ENCODE measurements at places on chromosomes 13 and 19.
A peak's percentile ranks its signal among the peaks of the same experiment; 100 is the strongest.

- no peak for DNase-seq
Observed at GRCh38 chr19:29337029-29337428, 124.1 kb upstream of the UQCRFS1 start.

DNA sequence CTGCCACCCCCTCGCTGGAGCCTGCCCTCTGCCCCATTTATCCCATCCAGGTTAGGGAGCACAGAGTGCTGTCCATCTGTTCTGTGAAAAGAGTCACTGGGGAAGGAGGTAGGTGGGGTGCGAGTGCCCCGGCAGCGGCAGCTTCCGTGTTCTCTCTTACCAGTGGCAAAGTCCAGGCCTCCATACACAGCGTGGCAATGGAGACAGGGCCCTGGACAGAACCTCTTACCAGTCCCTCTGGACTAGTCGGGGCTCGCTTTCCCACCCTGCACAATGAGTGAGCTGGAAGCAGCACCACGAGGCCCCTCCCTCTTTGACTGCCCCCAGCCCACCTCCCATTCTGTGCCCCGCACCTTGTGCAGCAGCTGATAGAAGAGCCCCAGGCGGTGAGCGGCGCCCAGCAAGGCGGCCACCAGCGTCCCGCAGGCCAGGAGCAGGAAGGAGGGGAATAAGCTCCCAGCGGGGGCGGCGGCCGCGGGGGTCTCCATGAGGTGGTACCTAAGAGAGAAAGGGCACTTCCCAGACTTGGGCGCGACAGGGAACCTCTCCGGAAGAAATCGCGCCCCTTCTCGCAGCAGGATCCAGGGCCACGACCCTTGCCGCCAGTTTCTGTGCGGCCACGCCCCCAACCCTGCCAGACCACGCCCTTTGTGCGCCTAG, 17.5 kb downstream of the SYDE1 start:
- DNase-seq, result peak; percentile 10

DNA sequence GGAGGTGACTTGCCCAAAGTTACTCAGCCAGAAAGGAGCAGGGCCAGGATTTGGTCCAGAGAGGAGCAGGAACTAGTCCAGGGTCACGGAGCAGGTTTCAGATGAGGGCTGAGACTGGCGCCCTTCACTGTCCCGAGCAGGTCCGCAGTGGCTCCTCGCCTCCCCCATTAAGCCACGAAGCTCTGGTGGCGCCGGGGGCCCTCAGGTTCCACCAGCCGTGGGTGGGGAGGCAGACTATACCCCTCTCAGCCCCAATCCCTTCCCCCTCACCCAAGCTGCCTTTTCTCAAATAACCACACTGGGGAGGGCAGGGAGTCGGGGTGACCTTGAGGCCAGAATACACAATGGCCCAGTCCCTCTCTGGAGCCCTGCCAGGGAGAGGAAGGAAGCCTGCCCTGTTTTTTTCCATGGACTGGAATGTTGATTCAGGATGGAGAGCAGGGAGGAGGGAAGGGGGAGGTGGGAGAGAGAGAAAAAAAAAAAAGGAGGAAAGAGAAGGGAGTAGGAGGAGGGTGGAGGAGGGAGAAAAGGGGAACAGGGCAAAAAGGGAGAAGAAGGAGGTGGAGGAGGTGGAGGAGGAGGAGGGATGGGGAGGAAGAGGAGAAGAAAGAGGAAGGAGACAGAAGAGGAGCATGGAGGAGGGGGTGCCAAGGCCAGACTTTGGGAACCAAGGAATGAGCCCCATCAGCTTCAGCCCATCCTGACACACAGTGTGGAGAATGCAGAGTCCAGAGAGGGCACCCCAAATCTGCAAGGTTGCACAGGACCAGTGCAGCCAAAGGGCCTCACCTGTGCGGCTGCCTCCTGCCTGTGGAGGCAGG, 19.7 kb downstream of the CEACAM16 start:
- DNase-seq, result no peak

DNA sequence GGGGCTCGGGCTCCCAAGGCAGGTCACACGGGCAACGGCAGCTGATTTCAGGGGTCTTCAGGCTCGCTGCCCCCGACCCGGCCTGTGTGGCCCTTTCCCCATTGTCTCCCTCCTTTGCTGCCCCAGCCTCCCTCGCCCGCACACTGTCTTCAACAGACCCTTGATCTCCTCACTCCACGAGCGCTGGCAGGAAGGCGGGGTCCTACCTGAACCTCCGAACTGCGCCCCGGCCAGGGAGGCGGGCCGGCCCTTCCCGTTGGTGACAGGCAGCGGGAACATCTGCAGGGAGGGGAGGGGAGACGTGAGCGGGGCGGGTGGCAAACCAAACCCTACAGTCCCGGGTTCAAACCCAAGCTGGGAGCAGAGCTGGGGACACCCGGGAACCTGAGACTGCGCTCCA, 6.3 kb downstream of the TCF3 start:
- DNase-seq, result no peak

DNA sequence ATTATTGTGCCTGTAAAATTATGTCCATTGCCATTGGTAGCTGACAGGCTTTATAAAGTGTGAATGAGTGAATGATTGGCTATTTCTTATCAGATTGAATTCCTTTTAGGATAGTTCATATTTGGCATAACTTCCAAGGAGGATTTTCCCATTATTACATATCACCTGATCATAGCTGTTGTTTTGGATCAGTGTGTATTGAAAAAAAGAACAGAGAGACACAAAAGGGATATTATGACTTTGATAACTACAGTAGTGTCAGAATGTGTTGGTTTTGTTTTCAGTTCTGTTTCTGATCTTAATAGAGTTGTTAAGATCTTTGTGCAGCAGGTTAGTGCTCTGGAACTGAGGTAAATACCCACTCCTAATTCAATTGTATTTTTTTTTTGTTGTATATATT, 103.8 kb downstream of the LRCH1 start:
- DNase-seq, result no peak

DNA sequence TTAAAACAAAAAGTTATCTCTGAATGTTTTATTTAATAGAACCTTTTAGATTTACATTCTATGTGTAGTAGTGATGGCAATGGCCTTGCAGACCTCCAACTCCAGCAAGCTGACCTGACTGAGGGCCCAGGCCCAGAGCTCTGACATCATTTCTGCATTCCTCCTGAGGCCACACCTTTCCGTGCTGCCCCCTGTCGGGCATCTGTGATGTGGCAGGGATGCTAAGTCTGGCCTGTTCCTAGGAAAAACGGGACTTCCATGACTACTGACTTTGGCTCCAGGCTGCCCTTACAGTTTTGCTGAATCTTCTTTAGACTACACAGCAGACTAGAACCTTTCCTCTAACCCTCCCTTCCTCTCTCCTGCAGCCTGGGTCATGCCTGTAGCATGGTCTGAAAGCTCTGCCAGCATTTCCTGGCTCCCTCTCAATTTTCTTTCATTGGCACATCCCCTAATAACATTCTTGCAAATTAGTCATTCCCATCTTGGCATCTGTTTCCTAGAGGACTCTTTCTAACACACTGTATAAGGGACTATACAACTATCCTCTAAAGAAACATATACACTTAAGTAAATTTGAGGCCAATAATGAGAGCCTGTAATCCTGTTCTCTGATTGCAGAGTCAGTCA, 249.1 kb downstream of the GPC5 start:
- DNase-seq, result no peak

- DNase-seq, result no peak
Observed at GRCh38 chr13:87168390-87168789, 502.8 kb upstream of the SLITRK5 start.

- DNase-seq, result no peak
Observed at GRCh38 chr13:23716401-23716800, 146.2 kb downstream of the TNFRSF19 start.
